Tibial nerve (tissue), 4 donors: ENCODE measurements at places on chromosomes 1 and 21.

- DNase-seq: no peak
These were observed 228.8 kb upstream of the B3GALT2 start for GRCh38 chr1:193415256-193415655.

DNA sequence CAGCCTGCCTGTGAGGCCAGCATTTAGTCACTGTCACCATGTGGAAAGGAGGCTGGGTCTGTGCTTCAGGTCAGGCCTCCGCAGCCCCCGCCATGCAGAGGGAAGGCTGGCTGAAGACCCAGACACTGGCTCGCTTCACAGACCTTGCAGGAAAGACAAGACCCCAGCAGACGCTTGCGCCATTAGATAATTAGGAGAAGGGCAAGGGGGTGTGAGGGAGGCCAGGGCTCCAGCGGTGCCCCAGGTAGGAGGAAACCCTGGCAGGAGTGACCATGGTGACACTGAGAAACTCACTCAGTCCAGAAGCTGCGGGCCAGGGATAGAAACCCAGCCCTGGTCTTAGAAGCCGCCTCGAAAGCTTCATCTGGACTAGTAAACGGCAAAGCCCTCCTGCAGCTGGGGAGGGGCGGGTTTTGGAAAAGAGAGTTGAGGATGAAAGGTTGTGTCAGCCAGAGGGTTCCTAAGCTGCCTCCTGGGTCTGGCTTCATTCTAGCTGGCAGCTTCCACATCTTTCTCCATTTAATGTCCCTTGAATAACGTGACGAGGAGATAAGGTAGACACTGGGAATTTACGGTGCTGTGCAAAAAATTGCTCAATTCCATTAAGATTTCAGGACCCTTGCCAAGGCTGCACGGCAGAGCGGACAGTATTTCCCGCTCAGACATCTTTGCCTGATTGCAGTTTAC is 294.1 kb upstream of the VAMP3 start:
- no peak for DNase-seq

DNA sequence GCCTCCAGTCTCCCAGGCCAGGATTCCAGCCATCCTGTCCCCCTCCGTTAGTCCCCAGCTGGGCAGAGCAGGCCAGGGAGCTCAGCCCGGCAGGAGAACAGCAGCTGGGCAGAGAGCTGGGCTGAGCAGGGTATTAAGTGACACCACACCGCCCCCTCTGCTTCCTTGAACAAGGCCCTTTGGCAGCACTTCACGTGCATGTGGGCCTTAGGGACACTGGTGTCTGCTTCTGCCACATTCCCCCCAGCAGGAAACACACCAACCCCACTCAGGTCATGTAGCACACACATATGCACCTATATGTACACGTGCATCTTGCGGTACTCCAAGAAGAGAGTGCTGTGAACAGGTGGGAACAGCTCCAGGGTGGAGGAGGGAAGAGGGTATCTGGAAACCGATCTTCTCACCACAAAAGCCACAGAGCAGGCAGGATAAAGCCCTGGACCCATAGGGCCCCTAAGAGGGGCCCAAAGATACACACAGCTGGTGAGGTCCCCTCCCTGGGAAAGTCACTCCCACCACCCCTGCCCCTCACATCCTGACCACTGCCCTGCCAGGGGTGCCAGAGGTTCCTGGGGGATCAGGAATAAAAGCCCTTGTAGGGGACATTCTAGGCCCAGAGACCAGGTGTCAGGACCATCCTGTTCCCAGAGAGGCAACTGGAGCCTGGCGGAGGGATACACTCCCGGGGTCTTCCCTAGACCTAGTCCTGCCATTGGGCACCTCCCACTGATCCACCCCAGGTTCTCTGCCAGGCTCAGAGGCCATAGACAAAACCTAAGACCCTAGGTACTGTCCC is 4.5 kb downstream of the EPHA2 start:
- no peak for DNase-seq

- DNase-seq: no peak
These were observed 342 bp downstream of the DDOST start for GRCh38 chr1:20660847-20661206.

- DNase-seq: no peak
These were observed 281.7 kb upstream of the ESRRG start for GRCh38 chr1:217004776-217005436.

GRCh38 chr1:24501371-24502064 is 1.1 kb upstream of the RCAN3 start:
- DNase-seq: no peak

GRCh38 chr1:35398739-35399138 is 130.2 kb downstream of the ZMYM4 start:
- DNase-seq: no peak

GRCh38 chr1:167373398-167373797 is 144.9 kb downstream of the CD247 start:
- DNase-seq: no peak

DNA sequence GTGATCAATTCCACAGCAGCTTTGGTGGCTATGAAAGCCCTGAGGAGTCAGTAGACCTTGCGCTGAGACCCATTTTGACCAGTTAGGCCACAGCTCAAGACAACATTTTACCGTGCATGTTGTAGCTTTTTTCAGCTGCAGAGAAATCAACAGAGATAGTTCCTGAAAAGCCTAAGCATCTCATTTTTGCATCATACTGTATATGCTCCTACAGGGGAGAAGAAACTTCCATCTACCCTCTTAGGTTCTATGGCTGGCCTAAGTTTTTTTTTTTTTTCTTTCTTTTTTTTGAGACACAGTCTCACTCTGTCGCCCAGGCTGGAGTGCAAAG is 24.8 kb upstream of the EYA3 start:
- DNase-seq: no peak

DNA sequence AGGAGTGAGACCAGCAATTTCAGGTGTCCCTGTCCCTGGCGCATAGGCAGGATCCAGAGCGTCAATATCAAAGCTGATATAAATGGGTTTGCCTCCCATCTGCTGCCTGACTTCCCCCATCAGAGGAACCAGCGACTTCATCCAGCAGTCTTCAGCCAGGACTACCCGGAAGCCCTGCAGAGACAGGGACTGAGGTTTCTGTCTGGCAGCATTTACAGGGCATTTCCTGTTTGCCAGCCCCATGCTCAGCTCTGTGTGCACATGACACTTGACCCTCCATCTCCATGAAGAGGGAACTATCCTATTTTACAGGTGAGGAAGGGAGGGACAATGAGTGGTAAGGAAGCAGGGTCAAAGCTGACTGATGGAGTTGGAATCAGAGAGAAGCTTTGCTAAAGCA is 7.2 kb downstream of the AGMAT start:
- no peak for DNase-seq

GRCh38 chr21:34807146-34807880 is 138.5 kb downstream of the CLIC6 start:
- no peak for DNase-seq

- no peak for DNase-seq
These were observed 12.5 kb upstream of the SRM start for GRCh38 chr1:11072216-11072917.

DNA sequence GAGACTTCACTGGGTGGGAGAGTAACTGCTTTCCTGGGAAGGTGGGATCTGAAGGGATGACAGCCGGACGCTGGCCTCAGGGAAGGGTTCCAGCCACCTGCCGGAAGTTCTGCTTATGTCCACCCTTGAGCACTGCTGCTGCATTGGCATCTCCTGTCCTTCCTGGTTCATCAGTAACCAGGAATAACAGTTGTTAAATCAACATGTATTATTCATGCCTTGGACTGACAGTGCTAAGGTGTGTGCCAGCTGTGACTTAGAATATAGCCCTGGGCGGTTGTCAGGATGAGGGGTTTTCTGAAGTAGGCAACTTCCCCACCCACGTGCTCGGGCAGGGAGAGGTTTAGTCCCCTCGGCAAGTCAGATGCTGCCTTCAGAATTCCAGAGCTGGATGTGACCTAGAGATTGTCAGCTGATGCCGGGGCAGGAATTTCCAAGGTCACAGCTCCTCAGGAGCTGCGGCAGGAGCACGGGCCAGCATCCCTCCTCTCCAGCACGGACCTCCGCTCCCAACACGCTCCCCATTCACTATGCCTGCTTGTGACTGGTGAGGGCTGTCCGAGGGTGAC is 17.9 kb downstream of the CLDN14 start:
- DNase-seq: no peak

DNA sequence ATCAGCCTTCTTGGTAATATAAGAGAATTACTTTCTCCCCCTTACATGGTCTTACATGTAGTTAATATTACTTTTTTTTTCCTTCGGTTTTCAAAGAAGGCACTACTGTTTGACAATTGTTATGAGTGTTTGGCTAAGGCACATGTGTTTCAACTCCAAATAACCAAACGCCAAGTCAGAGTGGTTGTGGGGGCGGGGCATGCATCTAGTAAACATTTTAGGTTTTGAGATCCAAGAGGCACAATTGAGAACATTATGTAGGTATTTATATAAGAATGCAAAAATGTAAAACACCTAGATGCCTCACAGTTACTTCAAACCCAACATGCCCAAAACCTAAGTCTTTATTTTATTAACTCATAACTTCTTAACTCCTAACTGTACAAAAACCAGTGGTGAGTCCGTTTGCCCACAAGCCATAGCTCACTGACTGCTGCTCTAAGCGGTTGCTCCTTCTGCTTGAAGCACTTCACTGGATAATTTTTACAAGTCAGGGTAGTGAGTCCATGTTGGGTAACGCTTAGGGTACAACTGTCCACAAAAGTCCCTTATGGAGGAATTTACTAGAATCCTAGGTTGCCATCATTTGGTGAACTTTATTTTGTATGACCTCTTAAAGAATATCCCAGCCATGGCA is 189.9 kb downstream of the HUNK start:
- DNase-seq: no peak

DNA sequence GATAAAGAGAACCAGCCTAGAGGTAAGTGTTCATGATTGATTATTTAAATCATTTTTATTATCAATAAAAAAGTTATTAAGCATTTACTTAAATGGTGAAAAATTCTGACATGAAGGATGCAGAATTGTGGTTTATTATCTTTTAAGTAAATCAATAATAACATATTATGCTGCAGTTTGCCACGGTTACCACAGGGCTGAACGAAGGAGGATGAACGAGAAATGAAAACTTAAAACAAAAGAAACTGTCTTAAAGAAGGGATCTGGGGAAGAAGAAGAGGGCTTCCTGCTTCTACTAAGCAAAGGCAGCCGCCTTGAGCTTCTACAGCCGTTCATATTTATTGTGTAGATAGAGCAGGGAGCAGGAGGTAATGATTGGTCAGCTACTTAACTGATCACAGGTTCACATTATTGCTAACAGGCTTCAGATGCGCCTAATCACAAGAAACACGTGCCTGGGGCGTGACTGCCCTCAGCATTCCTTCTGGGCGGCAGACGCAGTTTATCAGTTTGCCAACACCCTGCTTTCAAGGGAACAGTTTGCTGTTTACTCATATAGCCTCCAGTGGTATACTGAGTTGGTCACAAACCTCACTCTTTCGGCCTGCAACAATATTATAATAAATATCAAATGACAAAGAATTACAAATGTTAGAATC is 5.8 kb upstream of the FNBP1L start:
- DNase-seq: no peak

DNA sequence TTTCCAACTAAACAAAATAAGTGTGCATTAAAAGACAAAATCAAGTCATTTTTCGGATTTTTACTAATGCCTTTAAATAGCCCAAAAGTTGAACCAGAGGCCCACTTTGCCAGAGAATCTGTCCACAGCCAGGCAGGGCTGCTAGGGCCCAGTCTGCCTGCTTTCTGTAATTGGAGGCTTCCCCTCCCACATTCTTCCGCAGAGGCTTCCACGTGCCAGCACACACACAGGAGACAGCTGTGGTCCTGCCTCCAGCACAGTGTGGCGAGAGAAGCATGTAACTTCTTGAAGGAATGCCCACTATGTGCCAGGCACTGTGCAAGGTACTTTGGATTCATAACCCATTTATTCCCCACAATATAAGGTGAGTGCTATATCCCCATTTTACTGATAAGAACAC is 11.3 kb upstream of the PDZK1IP1 start:
- no peak for DNase-seq

- DNase-seq: no peak
These were observed 21.5 kb downstream of the PANK4 start for GRCh38 chr1:2504949-2505272.

DNA sequence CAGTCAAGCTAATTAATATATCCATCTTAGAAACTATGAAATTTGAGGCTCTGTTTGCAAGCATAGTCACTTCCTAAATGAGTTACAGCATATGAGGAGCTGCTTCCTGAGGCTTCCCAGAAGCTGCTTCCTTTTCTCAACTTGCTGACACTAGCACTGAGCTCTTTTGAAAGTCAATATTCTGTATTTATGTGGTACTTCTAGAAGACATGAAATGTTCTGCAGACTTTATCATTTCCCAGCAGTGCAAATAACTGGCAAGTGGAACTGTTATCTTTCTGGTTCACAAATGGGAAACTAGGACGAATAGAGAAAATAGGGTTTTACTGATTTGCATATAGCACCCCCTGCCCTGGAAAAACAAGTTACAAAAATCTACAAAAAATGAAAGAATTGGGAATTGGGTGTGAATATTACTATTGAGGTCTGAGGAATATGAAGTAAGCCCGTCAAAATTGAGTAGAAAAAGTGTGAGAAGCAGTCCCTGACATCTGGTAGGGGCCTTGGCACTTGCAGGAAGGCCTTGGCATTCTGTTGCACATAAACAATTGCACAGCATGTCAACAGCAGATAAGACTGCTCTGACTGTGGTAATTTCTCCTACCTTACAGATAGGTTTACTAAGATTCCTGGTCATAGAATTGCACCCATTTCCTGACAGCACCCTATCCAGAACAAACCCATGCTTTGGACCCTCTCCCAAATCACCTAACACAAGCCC is 7.1 kb downstream of the GIPC2 start:
- DNase-seq: no peak

DNA sequence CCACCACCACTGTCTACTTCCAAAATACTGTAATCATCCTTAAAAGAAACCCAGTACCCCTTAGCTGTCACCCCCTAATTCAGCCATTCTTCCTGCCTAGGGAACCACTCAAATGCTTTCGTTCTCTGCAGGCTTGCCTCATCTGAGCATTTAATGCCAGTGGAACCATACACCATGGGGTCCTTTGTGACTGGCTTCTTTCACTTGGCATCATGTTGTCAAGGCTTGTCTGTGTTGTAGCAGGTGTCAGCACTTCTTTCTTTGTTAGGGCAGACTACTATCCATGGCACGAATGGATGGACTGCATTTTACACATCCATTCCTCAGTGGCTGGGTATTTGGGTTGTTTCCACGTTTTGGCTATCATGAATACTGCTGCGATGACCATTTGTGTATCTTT is 28.5 kb downstream of the SH3BGR start:
- DNase-seq: no peak

DNA sequence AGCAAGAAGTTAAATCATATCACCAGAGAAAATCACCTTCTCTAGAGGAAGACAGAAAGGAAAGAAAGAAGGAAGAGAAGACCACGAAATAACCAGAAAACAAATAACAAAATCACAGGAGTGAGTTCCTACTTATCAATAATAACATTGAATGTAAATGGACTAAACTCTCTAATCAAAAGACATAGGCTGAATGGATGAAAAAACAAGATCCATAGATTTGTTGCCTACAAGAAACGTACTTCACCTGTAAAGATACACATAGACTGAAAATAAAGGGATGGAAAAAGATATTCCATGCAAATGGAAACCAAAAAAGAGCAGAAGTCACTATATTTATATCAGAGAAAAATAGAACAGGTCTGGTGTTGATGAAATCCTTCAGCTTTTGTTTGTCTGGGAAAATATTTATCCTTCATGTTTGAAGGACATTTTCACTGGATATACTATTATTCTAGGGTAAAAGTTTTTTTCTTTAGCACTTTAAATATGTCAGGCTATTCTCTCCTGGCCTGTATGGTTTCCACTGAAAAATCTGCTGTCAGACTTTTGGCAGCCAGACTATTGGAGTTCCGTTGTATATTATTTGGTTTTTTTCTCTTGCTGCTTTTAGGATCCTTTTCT is 202.5 kb upstream of the DUSP10 start:
- DNase-seq: no peak

- no peak for DNase-seq
These were observed 359.6 kb upstream of the PTBP2 start for GRCh38 chr1:96361961-96362360.
